Dorsolateral prefrontal cortex (tissue), 122 donors: ENCODE measurements at places on chromosomes 4 and X.

- no peak for DNase-seq
These were observed 183.1 kb upstream of the LEF1 start for GRCh38 chr4:108351791-108352190.

DNA sequence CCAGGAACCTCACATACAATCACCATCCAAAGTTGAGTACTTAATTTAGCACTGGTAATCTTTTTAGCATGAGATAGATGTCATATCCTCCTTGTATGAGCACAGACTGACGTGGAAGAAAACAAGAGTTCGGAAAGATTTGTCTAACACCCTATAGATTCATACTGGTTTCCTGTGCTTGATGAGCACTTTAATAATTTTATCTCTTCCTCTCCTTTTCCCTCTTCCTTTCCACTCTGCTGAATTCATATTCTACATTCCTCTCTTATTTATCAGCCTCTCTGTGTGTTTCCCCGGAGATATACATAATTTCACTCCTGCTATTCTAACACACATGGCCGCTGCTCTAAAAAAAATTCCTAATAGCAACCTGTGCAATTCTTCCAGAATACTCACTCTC is 273.9 kb downstream of the AFF2 start:
- no peak for DNase-seq

DNA sequence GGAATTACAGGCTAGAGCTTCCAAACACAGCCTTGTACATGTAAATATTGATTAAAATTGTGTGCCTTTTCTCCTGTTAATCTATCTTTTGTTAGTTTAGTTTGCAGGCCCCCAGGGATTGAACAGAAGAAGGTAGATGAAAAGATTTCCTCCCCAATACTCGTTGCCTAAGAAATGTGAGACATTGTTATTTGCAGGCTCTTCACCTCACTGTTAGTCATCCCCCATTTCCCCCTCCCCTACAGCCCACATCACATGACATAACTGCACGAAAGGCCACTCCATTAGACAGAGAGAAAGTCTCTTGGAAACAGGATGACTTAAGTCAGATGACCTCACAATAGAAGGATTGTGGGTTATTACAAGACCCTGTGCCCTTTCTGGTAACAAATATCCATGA is 13.3 kb upstream of the MID1 start:
- no peak for DNase-seq

- no peak for DNase-seq
These were observed 36.4 kb downstream of the PCDH19 start for GRCh38 chrX:100373673-100374072.

GRCh38 chr4:142307857-142308256 is 538.2 kb downstream of the INPP4B start:
- DNase-seq = no peak

- DNase-seq = no peak
These were observed 258.9 kb upstream of the SFRP2 start for GRCh38 chr4:154047733-154048132.

- no peak for DNase-seq
These were observed 242.9 kb downstream of the ARHGAP24 start for GRCh38 chr4:85717847-85718246.

DNA sequence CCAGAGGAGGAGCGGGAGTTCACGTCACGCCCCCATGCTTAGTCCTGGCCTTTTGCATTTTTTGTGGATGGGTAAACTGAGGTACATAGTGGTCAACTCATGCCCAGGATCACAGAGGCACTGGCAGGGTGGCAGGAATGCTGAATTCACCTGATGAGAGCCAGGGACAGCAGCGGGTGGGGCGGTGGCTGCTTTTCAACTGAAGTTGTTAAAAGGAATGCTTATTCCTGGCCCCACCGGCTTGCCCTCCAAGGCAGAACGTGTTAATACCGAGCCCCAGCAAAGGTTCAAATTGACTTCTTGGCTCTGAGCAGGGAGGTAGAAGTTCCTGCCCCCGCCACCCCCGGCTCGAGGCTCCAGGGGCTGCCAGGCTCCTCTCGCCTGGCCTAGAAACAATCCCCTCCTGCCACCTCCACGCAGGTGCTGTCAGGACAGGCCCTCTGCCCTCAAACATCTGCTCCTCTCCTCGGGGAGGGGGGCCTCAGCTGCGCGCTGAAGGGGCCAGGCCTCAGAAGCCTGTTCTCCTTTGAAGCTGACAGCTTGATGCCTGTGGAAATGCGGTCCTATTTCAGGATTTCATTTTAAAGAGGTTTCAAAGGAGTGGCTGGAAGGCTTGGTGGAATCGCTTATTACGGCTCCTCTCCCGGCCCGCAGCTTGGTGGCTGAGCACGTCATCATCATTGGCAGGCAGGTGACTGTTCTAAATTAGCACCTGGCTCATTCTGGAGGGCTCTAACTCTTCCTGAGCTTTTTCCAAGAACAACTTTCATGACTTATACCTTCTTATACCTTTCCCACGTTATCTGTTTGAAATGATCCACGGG is 93.0 kb downstream of the PHKA2 start:
- DNase-seq = no peak

GRCh38 chrX:2748171-2748814 is 3.5 kb upstream of the XG start:
- DNase-seq = no peak
